ENCODE measurements at places on chromosomes 6 and 20.

GRCh38 chr6:144652292-144652891 is 367.3 kb downstream of the UTRN start:
- DNase-seq, result no peak

DNA sequence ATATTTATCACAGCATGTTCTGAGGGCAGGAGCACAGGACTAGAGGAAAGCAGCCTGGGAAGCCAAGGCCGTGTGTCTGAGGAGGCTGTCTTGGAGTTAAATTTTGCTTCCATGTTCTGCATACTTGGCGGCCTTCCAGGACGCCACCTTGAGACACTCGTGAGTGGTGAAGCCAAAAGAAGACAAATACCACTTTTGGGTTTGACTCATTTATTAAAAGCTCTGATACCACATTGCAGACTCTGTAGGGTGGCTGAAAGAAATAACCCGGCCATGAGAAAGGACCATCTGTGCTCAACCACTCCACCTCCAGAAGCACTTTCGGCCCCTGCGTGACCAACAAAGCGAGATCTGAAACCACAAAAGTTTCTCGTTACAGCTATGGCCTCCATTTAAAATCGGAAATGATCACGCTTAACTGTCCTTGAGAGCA is 120.0 kb downstream of the TMEM242 start:
- no peak for DNase-seq

- DNase-seq, result no peak
Observed at GRCh38 chr6:54980511-54981275, 134.1 kb downstream of the FAM83B start.

DNA sequence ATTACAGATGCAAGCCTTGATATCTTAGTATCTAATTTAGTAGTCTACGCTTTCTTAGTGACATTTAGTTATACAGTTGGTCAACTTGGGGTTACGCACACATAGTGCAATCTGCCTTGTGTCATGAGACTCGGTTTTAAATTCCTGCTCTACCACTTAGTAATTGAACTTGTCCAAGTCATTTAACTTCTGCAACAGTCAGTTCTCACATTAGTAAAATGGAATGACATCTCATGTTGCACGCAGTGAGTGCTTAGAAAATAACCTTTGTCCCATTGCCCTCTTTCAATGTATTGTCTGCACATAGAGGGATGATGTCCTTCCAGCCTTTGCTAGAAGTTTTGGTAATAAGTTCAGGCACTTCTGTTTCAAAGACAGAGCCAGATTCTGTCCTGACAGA is 48.6 kb downstream of the TMEM170B start:
- no peak for DNase-seq

- no peak for DNase-seq
Observed at GRCh38 chr6:147299035-147299434, 94.8 kb downstream of the STXBP5 start.

DNA sequence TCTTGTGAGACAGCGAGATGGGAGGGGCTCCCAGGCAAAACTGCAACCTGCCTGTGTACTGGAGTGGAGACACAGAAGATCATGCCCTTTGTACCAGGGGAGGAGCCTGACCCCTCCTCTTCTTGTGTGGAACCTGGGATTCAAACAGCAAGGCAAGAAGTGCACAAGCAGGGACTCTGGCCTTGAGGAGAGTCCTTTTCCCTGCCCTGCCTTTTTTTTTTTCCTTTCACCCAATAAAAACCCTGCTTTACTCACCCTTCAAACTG is 251.8 kb upstream of the OPRM1 start:
- DNase-seq, result no peak

GRCh38 chr6:70180183-70180900 is 122.5 kb downstream of the COL9A1 start:
- no peak for DNase-seq

DNA sequence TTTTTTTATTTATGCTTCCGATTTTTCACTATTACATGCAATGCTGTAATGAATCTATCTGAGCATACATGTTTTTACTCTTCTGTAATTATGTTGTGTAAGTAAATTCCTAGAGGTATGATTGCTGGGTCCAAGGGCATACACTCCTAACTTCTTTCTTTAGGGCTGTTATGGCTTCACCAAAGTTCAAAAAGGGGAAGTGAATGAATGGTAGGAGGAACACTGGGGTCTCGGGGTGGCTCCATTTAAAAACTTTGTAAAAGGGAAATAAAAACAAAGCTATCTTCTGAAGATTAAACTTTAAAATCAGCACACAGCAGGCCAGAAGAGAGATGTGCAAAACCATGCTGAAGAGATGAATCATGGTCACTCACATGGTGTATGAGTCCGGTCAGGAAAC is 289.1 kb upstream of the SUPT3H start:
- DNase-seq, result peak; percentile 65

- no peak for DNase-seq
Observed at GRCh38 chr6:48086187-48086586, 24.8 kb downstream of the PTCHD4 start.

DNA sequence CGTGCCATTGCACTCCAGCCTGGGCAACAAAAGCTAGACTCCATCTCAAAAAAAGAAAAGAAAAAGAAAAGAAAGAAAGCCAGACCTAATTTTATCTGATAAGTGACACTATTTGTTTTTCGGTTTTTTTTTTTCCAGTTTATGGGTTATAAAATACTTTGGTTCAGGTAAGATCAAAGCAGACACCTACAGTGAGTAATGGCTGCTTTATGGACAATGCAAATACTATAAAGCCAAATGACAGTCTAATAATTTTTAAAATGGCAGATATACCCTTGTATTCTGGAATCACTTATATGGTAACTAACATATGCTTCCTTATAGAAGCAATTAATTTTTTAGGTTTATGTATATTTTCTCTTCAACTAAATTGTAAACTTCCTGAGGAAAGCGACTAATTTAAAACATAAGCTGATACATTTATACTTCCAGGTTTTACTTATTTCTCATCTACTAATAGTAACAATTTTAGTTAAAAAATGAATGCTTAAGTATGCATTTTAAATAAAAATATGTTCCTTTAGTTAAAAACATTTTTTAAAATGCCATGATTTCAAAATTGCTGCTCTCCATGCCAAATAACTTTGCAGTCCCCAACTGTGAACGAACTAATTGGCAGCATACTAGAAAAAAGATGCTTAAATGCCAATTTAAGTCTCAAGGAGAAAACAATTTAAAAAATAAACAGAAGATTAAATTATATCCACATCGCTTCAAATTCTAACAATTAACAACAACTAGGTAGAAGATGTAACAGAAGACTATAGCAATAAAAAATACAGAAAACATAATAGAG is 38.5 kb downstream of the KIAA0319 start:
- no peak for DNase-seq

GRCh38 chr20:16388731-16389130 is 184.5 kb downstream of the KIF16B start:
- no peak for DNase-seq

DNA sequence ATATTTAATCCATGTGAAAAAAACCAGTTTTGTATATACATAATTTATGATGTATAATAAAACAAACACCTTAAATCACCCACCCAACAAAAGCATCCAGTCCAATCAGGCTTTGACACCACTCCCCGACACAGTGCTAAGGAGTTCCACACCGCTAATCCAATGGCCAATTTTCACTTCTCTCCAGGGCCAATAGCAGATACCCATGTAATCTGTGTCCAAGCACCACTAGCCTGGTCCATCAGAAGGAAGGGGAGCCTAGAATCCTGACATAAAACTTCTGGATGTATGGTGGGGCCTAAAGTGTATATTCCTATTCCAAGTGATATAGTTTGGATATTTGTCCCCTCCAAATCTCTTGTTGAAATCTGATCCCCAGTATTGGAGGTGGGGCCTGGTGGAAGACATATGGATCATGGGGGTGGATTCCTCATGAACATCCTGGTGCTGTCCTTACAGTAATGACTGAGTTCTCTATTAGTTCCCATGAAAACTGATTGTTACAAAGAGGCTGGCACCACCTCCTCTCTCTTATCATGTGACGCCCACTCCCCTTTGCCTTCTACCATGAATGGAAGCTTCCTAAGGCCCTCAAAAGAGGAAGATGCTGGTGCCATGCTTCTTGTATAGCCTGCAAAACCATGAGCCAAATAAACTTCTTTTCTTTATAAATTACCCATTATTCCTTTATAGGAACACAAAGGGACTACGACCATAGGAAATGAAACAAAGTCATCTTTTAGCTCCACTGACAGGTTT is 20.8 kb downstream of the RALGAPA2 start:
- peak; percentile 53 for DNase-seq

GRCh38 chr20:18721551-18722115 is 92.0 kb upstream of the SCP2D1 start:
- DNase-seq, result no peak

DNA sequence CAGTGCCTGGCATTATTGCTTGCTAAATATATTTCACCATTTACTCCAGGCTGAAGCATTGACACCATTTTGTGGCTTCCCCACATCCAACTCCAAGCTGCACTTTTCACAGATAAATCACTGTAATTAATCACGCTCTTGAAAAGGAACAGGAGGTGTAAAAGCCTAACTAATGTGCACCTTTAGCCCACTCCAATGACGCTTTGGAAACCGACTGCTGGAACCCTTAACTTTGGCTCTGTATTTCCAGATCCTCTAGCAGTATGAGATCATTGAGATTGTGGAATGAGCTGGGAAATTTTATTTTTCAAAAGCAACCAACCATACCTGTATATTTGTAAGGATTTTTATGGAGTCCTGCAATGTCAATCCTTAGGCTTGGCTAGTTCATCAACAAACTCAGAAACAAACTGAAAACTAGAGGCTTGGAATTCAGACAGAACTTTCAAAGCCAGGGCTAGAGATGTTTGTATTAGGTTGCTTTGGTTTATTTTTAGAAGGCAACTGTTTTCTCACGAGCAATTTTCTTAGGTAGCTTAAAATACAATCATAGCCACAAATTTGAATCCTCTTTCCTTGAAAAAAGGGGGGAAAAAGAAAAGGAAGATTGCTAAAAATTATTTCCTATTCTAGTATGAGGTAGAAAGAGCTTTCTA is 52.8 kb upstream of the UTRN start:
- no peak for DNase-seq

GRCh38 chr6:157537556-157537955 is 156.6 kb downstream of the ZDHHC14 start:
- no peak for DNase-seq

- DNase-seq, result no peak
Observed at GRCh38 chr20:49823152-49823847, 10.7 kb downstream of the SLC9A8 start.

GRCh38 chr6:116461932-116462885 is 1.0 kb downstream of the CALHM6 start:
- peak; percentile 81 for DNase-seq

- DNase-seq, result no peak
Observed at GRCh38 chr20:1479831-1480595, 11.2 kb downstream of the SIRPB2 start.

DNA sequence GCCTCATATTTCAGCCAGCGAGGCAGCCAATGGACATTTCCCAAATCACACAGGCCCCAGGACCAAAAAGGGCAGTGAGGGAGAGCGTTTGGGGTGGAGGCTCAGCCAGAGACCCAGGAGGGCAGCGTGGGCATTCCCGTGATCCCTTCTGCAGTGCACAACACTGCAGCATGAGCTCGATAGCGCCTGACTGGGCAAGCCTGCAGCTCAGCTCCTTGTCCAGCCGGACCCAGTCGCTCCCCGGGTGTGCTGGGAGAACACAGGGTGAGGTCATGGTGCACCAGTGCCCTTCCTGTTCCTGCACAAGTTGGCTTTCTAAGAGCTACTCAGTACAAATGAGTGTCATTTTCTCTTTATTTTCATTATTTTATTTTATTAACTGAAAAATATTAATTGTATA is 5.9 kb downstream of the TTLL2 start:
- no peak for DNase-seq

GRCh38 chr6:41051873-41052272 is 1.1 kb upstream of the APOBEC2 start:
- peak; percentile 71 for DNase-seq

DNA sequence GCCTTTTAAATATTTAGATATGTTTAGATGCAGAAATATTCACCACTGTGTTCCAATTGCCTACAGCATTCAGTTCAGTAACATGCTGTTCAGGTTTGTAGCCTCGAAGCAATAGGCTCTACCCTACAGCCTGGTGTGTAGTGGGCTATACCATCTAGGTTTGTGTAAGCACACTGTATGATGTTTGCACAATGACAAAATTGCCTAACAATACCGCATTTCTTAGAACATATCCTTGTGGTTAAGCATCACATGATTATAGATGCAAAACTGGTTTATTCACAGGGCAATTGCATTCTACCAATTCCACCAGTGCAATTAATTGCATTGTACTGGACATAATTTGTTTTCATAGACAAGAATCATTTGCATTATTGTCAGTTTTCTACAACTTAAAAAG is 7.9 kb upstream of the SLC22A16 start:
- DNase-seq, result peak; percentile 88

GRCh38 chr6:38012573-38012972 is 193.0 kb downstream of the ZFAND3 start:
- DNase-seq, result peak; percentile 79

GRCh38 chr6:110355022-110355421 is 3.1 kb downstream of the METTL24 start:
- DNase-seq, result no peak

- no peak for DNase-seq
Observed at GRCh38 chr20:46898423-46898822, 3.8 kb downstream of the EYA2 start.

GRCh38 chr6:148440877-148441453 is 98.3 kb downstream of the SASH1 start:
- DNase-seq, result no peak

GRCh38 chr6:12538881-12539357 is 177.6 kb upstream of the PHACTR1 start:
- no peak for DNase-seq

- peak; percentile 35 for DNase-seq
Observed at GRCh38 chr6:30136570-30137286, 788 bp downstream of the TRIM40 start.

GRCh38 chr20:58312836-58313235 is 3.3 kb downstream of the RAB22A start:
- no peak for DNase-seq

DNA sequence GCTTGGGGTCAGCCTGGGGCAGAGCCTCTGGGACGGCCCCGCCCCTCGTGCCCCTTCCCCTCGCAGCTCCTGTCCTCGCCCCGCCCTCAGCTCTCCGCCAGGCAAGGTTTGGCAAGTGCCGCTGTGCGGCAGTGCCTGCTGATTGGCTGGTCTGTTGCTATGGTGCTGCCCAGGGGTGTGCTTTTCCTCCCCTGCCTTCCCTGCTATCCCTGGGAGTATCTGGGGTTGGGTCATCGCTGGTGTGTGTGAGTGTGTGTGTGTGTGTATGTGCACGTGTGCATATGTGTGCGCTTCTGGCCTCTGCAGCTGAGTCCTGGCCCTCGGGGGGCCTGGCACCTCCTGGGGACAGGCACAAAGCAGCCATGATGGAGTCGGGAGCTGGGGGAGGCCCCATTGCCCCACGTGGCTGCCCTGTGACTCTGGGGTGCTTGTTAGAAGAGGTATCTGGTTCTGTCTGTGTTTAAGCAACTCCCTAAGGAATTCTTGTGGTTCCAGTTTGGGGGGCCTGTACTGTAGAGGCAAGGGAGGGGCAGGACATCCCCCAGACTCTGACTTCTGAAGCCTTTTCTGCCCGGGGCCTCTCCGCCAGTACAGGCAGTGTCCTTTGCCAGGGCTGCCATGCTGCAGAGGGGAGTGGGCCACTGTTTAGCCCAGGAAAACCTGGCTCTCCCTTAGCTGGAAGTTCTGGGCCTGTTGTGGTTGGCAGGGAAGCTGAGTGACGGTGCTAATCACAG is 6.9 kb downstream of the RTEL1 start:
- DNase-seq, result no peak

GRCh38 chr6:116359131-116359530 is 11.6 kb upstream of the DSE start:
- DNase-seq, result peak; percentile 16

GRCh38 chr6:84685983-84686584 is 78.3 kb downstream of the TBX18 start:
- DNase-seq, result peak; percentile 51
